ENCODE measurements at places on chromosomes 6 and 20.

GRCh38 chr6:13288481-13288880 lies 39.9 kb downstream of the TBC1D7 start:
- DNase-seq, result no peak

GRCh38 chr6:15522856-15523529 lies 139.8 kb downstream of the DTNBP1 start:
- no peak for DNase-seq

GRCh38 chr6:33813246-33813904 lies 9.6 kb upstream of the MLN start:
- no peak for DNase-seq

- no peak for DNase-seq
Observed at GRCh38 chr6:37126493-37126958, 43.4 kb upstream of the PIM1 start.

- DNase-seq, result no peak
Observed at GRCh38 chr6:150323205-150323604, 45.6 kb upstream of the IYD start.
